CD4-positive, alpha-beta T cell treated with Interleukin-4 for 4 hours (primary cell): ENCODE measurements at places on chromosomes 11 and 22.
A peak's percentile ranks its signal among the peaks of the same experiment; 100 is the strongest.

DNA sequence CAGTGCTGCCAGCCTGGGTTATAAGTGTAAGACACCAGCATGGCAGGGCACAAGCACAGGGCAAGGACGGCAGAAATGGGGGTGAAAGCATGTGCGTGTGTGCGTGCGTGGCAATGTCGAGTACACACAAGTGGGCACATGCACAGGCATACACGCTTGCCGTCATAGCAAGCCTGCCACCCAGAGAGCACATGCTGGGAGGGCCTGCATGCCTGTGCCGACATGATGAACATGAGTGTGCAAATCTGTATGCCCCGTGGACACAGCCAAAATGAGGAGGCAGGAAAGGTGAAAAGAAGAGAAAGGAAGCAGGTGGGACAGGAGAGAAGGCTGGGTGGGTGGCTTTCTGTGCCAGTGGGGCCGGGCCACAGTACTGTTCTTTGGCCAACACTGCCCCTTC lies 62.9 kb downstream of the NECTIN1 start:
- no peak for DNase-seq

DNA sequence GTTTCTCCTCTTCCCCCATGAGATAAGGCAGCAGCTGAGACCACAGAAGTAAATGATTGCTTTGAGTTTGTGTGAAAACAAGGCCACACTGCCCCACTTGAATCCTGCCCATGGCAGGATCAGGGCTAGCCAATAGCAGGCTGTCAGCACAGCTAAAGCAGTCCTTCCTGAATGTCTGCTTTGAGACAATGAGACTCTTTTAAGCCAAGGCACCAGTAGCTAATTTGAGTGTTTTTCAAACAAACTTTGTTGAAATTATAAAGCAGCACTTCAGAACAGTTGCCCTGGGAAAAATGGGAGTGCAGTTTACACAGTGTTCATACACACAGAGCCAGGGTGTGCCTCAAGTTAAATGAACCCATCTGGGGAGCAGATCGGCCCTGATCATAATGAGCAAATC lies 103.5 kb upstream of the OR5AK2 start:
- no peak for DNase-seq

- DNase-seq: no peak
Measured at GRCh38 chr11:116729501-116730240, 43.1 kb downstream of the BUD13 start.

DNA sequence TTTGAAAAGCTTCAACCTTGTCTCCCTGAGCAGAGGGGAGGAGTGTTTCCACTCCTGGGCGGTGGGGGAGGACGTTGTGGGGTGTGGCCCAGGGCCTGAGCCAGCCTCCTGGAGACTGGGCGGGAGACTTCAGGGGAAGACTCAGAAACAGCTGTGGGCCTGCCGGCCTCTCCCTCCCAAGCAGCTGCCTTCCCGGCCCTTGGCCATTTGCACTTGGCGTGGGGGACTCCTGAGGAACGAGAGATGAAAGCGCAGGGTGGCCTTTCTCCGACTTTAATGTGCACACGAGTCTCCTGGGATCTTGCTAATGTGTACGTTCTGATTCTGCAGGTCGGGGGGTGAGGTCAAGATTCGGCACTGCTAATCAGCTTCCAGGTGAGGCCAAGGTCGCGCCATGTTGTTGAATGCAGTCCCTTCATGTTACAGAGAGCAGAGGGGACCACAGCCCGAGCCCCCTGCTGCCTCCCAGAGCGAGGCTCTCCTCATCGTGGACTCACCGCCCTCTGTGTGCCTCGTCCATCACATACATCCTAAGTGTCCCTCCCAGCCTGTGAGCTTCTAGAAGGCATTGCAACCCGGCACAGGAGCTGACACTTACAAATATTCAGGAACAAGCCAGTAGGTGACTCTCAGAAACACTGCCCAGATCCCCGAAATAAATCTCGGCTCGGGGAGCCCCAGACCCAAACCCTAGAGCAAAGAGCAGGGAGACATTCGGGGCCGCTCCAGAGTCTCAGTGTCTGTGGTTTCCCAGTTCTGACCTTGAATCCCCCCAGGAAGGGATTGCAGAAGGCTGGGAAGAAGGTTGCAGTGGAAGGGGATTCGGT lies 7.7 kb downstream of the LIF start:
- DNase-seq: no peak

GRCh38 chr22:47587861-47588577 lies 825.6 kb downstream of the TBC1D22A start:
- no peak for DNase-seq

DNA sequence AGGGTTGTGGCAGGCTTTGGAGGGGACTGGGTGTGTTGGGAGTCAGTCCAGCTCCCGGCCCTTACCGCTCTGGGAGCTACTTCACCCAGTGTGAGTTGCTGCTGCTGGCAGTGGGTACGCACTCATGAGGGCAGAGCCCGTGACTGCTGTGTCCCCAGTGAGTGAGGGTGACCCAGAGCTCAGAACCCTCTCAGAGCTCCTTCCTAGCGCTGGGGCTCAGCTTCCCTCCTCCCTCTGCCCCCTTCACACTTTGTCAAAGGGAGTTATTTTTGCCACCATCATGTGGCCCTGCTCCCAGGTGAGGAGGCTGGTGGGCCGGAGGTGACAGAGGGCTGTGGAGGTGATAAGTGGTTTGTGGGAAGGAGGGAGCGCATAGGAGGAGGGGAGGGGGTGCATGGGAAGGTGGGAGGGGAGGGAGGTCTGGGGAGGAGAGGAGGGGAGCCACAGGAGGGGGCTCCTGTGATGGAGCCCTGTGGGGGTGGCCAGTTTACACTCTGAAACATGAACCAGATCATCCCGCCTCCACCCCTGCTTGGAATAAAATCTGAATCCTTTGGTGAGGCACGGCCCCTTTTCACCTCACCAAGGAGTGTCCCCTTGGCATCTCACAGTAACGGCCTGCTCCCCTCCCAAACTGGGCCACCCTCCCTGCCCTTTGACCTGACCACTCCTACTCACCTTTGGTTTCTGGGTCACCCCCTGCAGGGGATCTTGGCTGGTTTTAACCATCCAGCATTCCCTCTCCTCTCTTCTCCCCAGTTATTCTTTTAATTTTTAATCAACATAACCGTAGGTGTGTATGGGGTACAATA lies 9.9 kb downstream of the NDUFV1 start:
- no peak for DNase-seq

DNA sequence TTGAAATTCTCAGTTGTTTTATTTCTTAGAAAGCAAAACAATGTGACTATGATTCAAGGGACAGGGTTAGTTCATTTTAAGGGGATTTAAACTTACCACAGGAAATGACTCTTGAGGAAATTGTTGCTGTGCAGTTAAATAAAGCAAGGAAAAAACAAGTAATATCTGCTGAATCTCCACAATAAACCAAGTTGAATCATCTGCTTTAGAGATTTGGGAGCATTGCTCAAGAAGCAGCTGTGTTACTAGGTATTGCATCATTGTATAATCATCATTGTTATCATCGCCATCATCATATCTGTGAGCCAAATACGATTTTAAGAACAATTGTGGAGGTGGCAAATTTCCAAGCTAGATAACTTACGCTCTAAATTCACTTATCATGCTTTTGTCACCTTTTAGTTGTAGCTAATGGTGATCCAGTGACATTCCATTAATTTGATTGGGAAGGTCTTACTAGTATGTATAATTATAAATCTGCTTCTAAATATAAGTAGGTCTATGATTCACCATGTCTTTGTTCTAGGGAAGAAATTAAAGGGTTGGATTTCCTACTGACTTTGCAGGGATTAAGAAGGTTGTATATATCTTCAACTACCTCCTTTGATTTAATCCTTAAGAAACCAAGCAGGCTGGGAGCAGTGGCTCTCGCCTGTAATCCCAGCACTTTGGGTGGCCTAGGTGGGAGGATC lies 19.9 kb downstream of the MMP10 start:
- DNase-seq: no peak

DNA sequence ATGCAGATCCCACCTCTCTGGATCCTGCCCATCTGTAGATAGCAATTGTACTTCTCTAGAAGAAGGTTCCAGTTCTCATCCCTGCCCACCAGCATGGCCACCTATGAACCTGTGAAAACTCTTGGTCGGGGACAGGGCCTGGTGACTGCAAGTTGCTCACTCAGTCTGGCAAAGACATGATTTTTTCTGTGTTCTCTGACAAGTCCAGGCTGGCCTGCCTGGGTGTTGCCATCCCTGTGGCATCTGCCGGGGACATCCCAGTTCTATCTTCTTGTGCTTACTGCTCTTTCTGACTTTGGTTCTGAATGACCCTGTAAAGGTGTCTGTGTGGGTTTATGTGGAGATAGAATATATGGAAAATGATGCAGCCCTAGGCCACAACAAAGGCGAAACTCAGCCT lies 545.8 kb downstream of the INSC start:
- no peak for DNase-seq

- DNase-seq: peak; percentile 13
Measured at GRCh38 chr11:81497202-81497804, 1236.4 kb downstream of the FAM181B start.

DNA sequence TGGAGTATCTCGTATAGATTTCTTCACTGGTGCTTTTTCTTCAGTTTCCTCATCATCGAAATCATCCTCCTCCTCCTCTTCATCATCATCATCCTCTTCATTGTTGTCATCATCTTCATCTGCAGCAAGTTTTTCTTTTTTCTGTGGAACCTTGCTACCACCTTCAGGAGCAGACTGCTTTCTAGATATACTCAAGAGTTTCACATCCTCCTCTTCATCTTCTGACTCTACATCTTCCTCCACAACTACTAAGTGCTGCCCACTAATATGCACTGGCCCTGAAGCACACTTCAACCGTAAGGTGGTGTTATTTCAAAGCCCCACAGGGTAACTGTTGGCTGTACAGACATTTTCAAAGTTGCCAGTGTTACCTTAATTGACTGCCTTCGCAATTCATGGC lies 17.1 kb downstream of the OR2AT4 start:
- DNase-seq: no peak

- DNase-seq: no peak
Measured at GRCh38 chr11:64568041-64568571, 22.9 kb upstream of the SLC22A12 start.

GRCh38 chr11:1939006-1939625 lies 8.0 kb upstream of the MRPL23 start:
- no peak for DNase-seq

DNA sequence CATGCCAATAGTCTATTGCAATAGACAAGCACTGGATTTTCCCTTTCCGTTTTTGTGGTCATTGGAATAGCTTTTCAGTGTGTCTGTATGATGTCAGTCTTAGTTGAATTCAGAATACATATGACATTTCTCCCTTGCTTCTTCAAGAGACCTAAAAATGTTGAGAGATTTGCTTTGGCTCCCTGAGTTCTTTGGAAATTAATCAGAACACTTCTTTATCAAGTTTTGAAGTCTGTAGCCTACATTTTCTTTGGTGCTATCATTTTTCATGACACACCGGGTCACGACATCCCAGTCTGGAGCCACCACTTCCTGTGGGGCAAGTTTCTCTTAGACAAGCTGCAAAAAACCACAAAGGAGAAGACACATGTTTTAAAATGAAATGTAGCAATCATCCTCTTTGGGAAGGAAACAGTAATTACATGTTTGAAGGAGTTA lies 847.1 kb downstream of the OPCML start:
- DNase-seq: no peak

GRCh38 chr11:28342716-28343115 lies 234.5 kb downstream of the METTL15 start:
- DNase-seq: no peak

DNA sequence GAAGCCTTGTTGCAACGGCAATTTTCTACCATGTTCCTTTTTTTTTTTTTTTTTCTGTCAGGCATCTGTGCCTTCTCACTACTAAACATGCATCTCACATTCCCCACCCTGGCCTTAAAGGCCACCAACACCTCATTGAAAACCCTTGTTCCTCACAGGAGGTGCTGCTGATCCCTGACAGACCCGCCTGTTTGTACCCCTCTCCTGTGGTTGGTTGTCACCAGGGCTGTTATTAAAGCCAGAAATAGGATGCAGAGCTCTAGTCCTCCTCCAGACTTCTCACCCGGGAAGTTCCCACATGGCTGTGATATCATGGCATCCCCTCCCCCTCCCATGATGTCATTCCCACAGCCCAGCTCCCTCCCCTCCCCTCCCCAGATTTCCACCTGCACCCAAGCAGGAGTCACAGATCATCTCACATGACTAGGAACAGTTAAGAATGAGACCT lies 302.8 kb upstream of the NCAM1 start:
- no peak for DNase-seq

DNA sequence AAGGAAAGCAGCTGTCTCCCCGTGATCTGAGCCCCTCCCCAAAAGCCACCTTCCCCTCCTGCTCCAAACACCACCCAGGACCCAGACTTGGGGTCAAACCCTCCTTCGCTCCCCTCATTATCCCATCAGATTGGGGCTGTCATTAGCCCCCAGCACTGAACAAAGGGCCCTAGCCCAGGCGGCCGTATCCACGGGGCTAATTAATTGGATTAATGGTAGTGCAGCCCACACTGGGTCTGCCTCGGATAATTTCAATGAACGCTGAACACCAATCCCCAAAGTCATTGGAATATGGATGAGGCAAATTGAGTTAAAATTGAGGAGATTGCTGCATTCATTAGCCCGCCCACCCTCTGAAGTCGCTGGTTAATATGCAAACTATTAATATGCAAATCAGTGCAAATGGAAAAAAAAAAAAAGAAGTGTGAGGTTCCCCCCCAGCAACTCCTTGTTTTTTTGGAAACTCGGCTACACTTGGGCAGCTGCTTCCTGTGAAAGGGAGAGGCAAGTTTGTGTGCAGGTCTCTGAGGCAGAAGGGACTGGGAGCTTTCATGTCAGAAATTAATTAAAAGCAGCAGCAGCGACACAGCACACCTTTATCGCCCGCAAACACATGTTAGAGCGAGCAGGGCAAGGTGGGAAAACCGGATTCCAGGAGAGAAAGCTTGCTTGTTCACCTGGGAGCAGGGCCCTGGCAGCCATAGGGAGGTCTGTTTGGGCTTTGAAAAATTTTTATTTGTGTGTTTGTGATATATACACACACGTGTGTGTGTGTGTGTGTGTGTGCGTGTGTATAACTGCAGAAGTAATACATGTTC lies 517.8 kb downstream of the MIAT start:
- no peak for DNase-seq

GRCh38 chr22:35308480-35309021 lies 8.9 kb downstream of the TOM1 start:
- DNase-seq: no peak

GRCh38 chr11:88327061-88327460 lies 10.5 kb downstream of the CTSC start:
- DNase-seq: no peak

DNA sequence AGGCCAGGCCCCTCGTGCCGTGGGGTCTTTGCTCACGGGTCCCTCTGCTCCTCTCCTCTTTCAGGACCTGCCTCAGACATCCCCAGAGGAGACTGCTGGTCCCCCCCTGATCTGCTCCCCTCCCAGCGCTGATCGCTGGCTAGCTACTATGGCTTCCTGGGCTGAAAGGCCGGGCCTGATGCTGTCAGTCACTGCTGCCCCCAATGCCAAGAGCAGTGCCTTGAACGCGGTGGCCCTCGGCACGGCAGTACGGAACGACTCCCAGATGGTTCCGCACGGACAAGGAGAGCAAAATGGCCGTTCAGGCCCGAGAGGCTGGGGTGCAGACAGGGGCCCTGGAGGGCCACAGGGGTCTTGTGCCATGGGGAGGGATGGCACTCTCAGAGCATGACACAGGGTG lies 21.5 kb downstream of the SULT4A1 start:
- DNase-seq: no peak
